ENCODE measurements at places on chromosomes 2 and 18. TPM values are rescaled to one million over a fixed set of nuclear protein-coding genes. Genes with fewer than 3 reads are reported as not detected.

Gene B3GNT7
- total RNA-seq: 105 TPM

Gene CIB4
- total RNA-seq: not detected

Gene REG3A
- total RNA-seq: 1,176 TPM

Gene GALNT3
- 43.7 TPM for total RNA-seq

Gene STRADB
- total RNA-seq: 21.5 TPM

Gene TUBB8B
- total RNA-seq: not detected

Gene MALT1
- total RNA-seq: 27.2 TPM

DNA sequence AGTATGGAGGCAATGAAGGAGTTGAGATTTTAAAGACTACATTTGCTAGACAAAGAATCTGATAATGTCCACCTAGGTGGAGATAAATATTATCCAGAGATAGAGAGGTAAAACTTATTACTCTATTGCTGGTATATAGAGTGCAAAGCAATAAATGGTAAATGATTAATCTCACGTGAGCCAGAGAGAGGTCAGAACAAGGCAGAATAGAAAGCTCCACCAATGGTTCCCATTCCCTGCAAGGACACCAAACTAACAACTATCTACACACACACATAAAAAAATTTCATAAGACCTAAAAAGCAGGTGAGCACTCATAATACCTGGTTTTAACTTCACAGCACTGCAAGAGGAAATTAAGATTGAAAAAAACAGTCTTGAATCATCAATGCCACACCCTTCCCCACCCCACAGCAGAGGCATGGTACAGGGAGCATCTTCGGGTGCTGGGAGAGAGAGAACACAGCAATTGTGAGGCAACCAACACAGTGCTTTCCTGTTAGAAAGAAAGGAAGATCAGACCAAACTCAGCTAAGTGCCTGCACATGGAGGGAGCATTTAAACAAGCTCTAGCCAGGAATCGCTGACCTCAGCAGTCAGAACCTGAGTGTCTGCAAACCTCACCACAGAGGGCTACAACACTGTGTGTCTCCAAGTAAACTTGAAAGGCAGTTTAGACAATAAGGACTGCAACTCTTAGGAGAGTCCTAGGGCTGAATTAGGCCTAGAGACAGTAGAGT, 1432.6 kb upstream of the TMEFF2 start:
- no peaks in the 10 kb centered on the region for H3K4me1 ChIP-seq
- no peak overlapping the region for H3K27ac ChIP-seq
- DNase-seq: peak; percentile 53
- H3K4me3 ChIP-seq: no peak overlapping the region

- no peak overlapping the region for H3K27ac ChIP-seq
- no peak overlapping the region for H3K4me3 ChIP-seq
- DNase-seq: no peak
Measured at GRCh38 chr2:134910763-134911399, 7.7 kb upstream of the CCNT2 start.

- H3K4me1 ChIP-seq: no peaks in the 10 kb centered on the region
- H3K27ac ChIP-seq: no peak overlapping the region
- no peak overlapping the region for H3K4me3 ChIP-seq
- H3K27me3 ChIP-seq: no peaks in the 10 kb centered on the region
Measured at GRCh38 chr18:9994701-9995235, 81.0 kb downstream of the VAPA start.

DNA sequence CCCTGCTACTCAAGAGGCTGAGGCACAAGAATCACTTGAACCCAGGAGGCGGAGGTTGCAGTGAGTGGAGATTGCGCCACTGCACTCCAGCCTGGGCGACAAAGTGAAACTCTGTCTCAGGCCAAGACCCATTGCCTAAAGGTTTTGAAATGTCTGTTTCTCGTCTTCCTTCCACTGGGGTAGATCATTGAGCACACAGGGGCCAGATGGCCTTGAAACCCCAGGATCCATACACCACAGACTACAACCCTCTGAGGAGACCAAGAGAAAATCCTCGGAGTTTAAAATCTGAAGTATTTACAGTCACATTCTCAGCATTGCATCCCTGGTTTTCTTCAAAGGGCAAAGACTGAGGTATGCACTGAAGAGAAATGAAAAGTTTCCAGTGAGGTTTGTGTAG, 7.1 kb upstream of the EPAS1 start:
- DNase-seq: no peak
- H3K4me1 ChIP-seq: no peaks in the 10 kb centered on the region
- H3K36me3 ChIP-seq: no peaks in the 10 kb centered on the region
- no peak overlapping the region for H3K27ac ChIP-seq

GRCh38 chr2:46277431-46278190, 19.6 kb upstream of the EPAS1 start:
- no peaks in the 10 kb centered on the region for H3K4me1 ChIP-seq
- H3K4me3 ChIP-seq: no peak overlapping the region
- H3K36me3 ChIP-seq: no peaks in the 10 kb centered on the region
- DNase-seq: no peak
- no peak overlapping the region for H3K27ac ChIP-seq

DNA sequence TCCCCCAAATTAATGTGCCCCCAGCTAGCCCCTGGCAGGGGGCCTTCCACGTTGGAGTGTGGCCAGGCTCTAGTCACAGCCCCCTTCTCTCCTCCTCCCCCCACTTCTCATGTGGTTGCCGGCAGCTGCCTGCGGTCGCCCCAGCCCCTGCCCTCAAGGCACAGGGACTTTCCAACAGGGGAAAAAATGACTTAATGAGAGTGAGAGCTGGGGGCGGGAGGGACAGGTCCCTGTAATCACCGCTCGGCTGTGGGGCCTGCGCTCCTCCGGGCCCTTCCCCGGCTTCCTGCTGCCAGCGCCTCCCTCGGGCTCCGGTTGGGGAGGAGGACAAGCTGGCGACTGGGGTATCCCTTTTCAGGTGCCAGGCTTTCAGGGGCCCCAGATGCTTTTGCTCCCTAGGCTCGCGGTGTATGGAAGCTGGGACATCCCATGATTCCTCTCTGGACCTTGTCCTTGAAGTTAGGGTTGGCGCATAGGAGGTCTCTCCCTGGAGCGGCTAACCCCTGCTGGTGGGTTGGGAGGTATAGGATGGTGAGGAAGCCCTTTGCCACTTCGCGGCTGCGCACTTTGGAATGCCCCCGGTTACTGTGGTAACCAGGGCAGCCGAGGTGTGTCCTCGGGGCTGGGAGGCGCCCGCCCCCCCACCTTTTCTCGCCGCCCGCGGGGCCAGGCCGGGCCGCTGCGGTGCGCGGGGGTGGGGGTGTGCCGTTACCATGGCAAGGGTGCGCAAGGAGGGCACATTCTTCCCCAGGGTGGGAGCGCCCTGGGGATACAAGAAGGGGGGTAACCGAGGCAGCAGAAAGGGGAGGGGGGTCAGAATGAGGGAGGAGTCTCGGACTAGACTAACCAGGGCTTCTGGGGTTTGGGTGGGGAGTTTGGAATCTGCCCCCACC, 16.1 kb downstream of the WNT10A start:
- peak; percentile 85 for DNase-seq
- H3K4me3 ChIP-seq: peak overlapping the region; percentile 48
- H3K27me3 ChIP-seq: peaks cover 50% of the 10 kb centered on the region
- no peaks in the 10 kb centered on the region for H3K36me3 ChIP-seq
- H3K27ac ChIP-seq: no peak overlapping the region

- no peak overlapping the region for H3K4me3 ChIP-seq
- no peaks in the 10 kb centered on the region for H3K27me3 ChIP-seq
- no peaks in the 10 kb centered on the region for H3K4me1 ChIP-seq
- DNase-seq: no peak
- H3K36me3 ChIP-seq: peaks cover 19% of the 10 kb centered on the region
- H3K27ac ChIP-seq: no peak overlapping the region
Measured at GRCh38 chr2:62947403-62947802, 103.2 kb upstream of the OTX1 start.

DNA sequence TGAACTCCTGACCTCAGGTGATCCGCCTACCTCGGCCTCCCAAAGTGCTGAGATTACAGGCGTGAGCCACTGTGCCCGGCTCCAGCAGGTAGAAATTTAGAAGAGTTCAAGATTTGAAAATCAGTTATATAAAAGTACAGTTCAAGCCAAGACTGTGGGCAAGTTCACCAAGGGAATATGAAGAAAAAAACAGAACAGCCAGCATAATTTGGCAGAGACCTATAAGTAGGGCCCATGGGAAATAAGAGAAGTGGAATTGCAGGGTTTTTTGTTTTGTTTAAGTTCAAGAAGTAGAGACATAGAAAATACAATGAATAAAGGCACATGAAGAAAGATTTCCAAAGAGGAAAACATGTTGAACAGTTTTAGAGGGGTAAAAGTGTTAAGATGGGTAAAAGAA, 57.9 kb downstream of the BAZ2B start:
- H3K4me3 ChIP-seq: no peak overlapping the region
- no peak overlapping the region for H3K27ac ChIP-seq
- no peaks in the 10 kb centered on the region for H3K27me3 ChIP-seq
- H3K4me1 ChIP-seq: no peaks in the 10 kb centered on the region
- no peak for DNase-seq

GRCh38 chr2:46344706-46345105, 47.5 kb downstream of the EPAS1 start:
- H3K27me3 ChIP-seq: no peaks in the 10 kb centered on the region
- no peak overlapping the region for H3K4me3 ChIP-seq
- H3K27ac ChIP-seq: no peak overlapping the region
- no peak for DNase-seq
- H3K36me3 ChIP-seq: no peaks in the 10 kb centered on the region

GRCh38 chr18:48544661-48545415, 6.0 kb downstream of the CTIF start:
- no peak for DNase-seq
- no peak overlapping the region for H3K27ac ChIP-seq
- no peaks in the 10 kb centered on the region for H3K27me3 ChIP-seq
- peaks cover 21% of the 10 kb centered on the region for H3K4me1 ChIP-seq

GRCh38 chr2:22450831-22451230, 934.1 kb upstream of the KLHL29 start:
- no peak overlapping the region for H3K4me3 ChIP-seq
- H3K4me1 ChIP-seq: no peaks in the 10 kb centered on the region
- no peaks in the 10 kb centered on the region for H3K27me3 ChIP-seq
- H3K36me3 ChIP-seq: no peaks in the 10 kb centered on the region
- no peak overlapping the region for H3K27ac ChIP-seq
- no peak for DNase-seq

DNA sequence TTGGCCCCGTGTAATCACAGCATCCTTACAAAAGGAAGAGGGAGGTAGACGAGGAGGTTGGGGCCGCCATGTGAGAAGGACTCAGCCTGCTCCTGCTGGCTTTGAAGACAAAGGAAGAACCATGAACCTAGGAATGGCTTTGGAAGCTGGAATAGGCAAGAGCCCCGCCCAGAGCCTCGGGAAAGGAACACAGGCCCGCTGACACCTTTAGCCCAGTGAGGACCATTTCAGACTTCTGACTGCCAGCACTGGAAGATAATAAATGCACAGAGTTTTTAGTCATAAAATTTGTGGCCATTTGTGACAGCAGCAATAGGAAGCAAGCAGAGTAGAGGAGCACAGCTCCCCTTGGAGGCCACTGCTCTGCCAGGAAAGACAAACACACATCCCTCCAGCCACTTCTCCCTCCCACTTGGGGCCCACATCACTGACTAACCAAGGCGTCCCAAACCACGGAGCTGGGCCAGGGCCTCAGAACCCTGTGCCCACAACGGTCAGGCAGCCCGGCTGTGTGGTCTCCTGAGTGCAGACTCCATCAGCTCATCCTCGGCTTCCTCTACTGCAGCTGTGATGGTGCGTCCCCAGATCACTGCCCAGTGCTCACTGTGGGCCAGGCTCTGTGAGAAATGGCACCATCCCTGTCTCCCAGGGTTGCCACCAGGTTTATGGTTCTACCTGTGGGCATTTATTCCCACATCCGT, 39.7 kb downstream of the TFCP2L1 start:
- no peaks in the 10 kb centered on the region for H3K4me1 ChIP-seq
- H3K27ac ChIP-seq: no peak overlapping the region
- no peak for DNase-seq
- no peaks in the 10 kb centered on the region for H3K36me3 ChIP-seq

DNA sequence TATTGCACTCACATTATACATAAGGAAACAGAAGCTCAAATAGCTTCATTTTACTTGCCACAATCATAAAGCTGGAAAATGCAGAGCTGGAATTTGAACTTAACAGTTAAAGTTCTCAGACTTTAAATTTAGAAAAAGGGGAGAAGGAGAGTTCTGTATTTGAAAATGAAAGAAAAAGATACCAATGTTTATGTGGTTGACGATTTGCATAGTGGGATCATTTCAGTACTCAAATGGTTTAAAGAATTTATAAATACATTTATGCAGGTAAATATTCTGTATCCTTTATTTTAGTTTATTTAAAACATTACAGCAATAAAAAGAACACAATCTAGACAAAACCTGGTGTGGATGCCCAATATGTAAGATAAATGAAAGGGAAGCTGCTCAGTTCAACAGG, 25.5 kb upstream of the STAT4 start:
- no peaks in the 10 kb centered on the region for H3K36me3 ChIP-seq
- no peak for DNase-seq
- H3K4me1 ChIP-seq: peaks cover 8% of the 10 kb centered on the region
- H3K27ac ChIP-seq: no peak overlapping the region
- H3K27me3 ChIP-seq: no peaks in the 10 kb centered on the region

- H3K36me3 ChIP-seq: no peaks in the 10 kb centered on the region
- H3K27me3 ChIP-seq: no peaks in the 10 kb centered on the region
- no peak for DNase-seq
- H3K4me3 ChIP-seq: no peak overlapping the region
Measured at GRCh38 chr2:140643761-140644187, 1487.0 kb downstream of the LRP1B start.

- no peaks in the 10 kb centered on the region for H3K4me1 ChIP-seq
- no peak overlapping the region for H3K27ac ChIP-seq
- H3K27me3 ChIP-seq: no peaks in the 10 kb centered on the region
- no peaks in the 10 kb centered on the region for H3K36me3 ChIP-seq
- H3K4me3 ChIP-seq: no peak overlapping the region
- DNase-seq: no peak
Measured at GRCh38 chr2:221747289-221747972, 175.3 kb upstream of the EPHA4 start.

DNA sequence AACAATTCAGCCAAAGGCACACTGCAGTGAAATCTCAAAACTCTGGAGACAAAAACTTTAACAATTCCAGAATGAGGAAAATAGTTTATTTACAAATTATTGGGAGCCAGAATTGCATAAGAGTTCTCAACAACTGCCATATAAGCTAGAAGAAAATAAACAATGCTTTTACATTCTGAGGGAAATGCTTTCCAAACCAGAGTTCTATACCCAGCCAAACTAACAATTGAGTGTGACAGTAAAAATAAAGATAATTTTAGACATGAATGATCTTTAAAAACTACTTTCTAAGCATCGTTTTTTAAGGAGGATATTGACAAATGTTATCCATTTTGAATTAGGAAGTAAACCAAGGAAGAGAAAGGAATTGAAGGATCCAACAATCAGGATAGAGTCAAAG, 271.4 kb downstream of the DYSF start:
- DNase-seq: no peak
- H3K4me1 ChIP-seq: no peaks in the 10 kb centered on the region
- H3K4me3 ChIP-seq: no peak overlapping the region
- no peaks in the 10 kb centered on the region for H3K36me3 ChIP-seq

- H3K27me3 ChIP-seq: no peaks in the 10 kb centered on the region
- H3K27ac ChIP-seq: no peak overlapping the region
- no peaks in the 10 kb centered on the region for H3K4me1 ChIP-seq
- no peaks in the 10 kb centered on the region for H3K36me3 ChIP-seq
- no peak overlapping the region for H3K4me3 ChIP-seq
Measured at GRCh38 chr18:56112013-56112749, 524.2 kb upstream of the TCF4 start.

GRCh38 chr18:59659508-59660170, 37.6 kb downstream of the CCBE1 start:
- H3K27me3 ChIP-seq: no peaks in the 10 kb centered on the region
- H3K4me3 ChIP-seq: peak overlapping the region; percentile 2
- H3K36me3 ChIP-seq: no peaks in the 10 kb centered on the region
- H3K4me1 ChIP-seq: no peaks in the 10 kb centered on the region
- no peak overlapping the region for H3K27ac ChIP-seq

All from Peyer's patch (tissue), 4 donors.